ENCODE measurements at places on chromosomes 16 and 17.

DNA sequence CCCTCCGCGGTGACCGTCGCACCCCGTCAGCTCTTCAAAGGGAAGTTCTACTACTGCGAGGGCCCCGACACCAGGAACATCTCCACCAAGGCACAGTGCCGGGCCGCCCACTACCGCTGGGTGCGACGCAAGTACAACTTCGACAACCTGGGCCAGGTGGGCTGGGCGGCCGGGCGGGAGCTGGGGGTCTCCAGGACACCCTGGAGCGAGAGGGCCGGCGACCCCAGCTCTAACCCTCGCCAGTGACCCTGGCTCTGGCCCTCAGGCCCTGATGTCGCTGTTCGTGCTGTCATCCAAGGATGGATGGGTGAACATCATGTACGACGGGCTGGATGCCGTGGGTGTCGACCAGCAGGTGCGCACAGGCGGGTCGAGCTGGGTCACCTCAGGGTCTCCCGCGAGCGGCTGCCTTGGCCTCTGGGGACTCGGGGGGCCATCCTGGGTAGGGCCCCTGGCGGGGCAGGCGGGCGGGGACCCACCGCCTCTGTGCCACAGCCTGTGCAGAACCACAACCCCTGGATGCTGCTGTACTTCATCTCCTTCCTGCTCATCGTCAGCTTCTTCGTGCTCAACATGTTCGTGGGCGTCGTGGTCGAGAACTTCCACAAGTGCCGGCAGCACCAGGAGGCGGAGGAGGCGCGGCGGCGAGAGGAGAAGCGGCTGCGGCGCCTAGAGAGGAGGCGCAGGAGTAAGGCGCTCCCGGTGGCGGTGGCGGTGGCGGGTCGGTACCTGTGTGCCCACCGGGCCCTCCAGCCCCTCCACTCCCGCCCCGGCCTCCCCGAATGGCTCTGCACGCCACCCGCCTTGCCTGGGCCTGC, 13.4 kb downstream of the TPSG1 start:
- DNase-seq, result no peak

DNA sequence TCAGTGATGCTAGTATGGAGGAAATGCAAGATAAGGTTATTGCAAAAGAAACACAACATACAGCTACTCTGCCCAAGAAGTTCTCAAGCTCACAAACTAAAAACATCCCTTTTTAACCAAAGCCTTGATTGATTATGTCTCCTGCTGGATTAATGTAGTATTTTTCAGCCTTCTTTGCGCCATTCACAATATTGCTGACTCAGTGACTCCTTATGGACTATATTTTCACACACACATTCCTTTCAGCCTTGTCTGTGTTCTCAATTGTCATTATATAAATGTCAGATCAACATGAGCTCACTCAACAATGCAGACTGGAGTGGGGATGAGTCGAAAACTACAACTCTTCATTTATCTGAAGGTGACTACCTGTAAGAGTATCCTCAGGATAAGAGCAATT, 579.3 kb upstream of the CDH8 start:
- no peak for DNase-seq

- no peak for DNase-seq
These were observed 54.6 kb downstream of the WDR45B start for GRCh38 chr17:82593590-82594087.

DNA sequence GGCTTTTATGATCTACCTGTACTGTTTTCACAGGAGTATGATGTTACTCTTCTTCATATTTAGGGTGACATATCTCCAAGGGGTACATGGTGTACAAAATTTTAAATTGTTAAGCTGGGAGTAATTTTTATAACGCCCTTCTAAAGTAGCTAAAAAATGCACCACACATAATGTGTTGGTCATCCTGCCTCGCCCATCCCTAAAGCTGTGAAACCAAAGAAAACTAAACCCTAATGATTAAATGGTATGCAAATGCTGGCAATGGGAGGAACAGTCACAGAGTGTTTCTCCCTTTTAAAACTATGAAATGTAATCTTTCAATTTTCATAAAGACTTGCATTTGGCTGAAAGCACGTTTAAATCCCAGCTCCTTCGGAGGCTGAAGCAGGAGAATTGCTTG, 2.0 kb upstream of the KRT24 start:
- DNase-seq, result no peak

DNA sequence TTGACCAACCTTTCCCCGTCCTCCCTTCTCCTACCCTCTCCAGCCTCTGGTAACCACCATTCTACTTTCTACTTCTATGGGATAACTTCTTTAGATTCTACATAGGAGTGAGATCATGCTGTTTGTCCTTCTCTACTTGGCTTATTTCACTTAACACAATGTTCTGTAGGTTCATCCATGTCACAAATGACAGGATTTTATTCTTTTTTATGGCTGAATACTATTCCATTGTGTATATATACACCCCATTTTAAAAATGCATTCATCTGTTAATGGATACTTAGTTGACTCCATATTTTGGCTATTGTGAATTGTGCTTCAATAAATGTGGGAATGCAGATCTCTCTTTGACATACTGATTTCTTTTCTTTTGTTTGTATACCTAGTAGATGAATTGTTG, 115.0 kb downstream of the RAB11FIP4 start:
- DNase-seq, result no peak
